CD4-positive, alpha-beta T cell (primary cell): ENCODE measurements at places on chromosomes 4 and X.

GRCh38 chrX:109840585-109840984 is 107.5 kb upstream of the ACSL4 start:
- DNase-seq, result peak; percentile 33

DNA sequence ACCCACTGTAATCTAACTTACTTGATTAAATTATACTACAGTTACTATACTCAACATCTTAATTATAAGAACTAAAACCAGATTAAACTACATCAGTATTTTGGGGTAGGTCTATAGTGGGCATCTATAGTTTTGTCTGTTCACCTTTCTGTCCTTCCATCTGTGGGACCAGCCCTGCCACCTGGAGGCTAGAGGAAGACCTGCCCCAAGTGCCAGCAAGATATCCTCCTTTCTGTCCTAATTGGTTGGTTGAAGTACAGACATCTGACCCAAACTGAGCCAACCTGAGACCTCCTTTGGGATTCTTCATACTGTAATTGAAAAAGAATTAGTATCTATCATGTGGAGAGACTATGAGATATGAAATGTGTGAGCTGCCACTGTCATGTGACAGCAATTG is 172.2 kb upstream of the TLL1 start:
- DNase-seq, result no peak

GRCh38 chr4:158998624-158999023 is 104.3 kb upstream of the RAPGEF2 start:
- DNase-seq, result no peak

DNA sequence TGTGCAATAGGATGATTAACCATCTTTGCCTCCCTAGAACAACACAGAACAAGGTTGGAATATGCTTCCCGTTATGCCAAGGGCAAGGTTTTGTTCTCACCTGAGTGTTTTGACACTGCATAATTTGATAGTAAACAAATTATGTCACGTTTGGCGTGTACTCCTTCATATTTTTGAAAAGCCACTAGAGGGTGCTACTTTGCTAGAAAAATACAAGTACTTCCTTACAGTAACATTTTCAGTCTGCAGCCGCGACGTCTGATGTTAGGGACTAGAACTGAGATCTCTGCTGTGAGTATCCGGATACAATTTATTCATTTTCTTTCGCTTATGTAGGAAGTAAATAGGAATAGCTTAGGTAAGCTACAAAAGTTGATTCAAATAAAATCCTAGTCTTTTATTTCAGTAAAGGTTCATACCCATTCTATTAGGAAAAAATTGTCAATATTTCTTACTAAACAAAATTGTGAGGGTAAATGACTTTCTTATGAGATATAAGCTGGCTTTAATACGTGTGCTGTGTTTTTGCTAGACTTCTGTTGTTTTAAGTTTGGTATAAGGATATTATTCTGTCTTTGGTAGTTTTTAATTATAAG is 181.1 kb upstream of the WDFY3 start:
- DNase-seq, result no peak

DNA sequence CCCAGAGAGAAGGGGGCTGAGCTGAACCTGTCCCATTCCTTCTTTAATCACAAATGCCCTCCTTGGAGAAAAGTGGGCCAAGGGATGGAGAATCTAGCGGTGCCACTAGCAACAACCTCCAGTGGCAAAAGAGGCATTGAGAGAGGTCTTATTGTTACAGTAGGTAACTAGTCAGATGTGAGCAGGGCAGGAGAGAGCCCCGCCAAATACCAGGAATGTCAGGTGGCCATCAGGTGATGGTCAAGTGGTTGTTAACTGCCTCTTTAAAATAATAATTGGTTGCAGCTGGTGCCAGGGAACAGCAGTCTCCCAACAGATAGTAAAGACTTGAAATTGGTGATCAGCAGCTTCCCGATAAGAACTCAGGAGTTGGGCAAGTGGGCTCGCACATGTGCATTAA is 116.1 kb downstream of the EVC2 start:
- no peak for DNase-seq

- DNase-seq, result no peak
These were observed 1.7 kb downstream of the PPP2R2C start for GRCh38 chr4:6470502-6471306.

DNA sequence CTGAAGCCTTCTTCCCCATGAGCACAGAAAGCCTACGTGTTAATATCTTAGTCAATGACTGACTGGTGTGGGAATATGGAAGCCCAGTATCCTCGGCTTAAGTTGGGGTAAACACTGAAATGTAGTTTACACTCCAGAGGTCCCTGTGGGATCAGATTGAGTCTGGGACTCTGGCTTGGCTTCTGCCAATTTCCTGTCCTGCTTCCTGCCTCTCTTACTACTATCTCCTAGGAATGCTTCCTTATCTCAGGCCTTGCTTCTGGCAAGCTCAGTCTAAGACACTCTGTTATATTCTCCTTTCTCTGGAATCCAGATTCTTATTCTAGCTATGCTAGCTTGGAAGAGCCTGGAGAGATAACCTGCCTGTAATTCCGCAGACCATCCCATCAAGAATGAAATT is 174.0 kb upstream of the LDB2 start:
- no peak for DNase-seq

DNA sequence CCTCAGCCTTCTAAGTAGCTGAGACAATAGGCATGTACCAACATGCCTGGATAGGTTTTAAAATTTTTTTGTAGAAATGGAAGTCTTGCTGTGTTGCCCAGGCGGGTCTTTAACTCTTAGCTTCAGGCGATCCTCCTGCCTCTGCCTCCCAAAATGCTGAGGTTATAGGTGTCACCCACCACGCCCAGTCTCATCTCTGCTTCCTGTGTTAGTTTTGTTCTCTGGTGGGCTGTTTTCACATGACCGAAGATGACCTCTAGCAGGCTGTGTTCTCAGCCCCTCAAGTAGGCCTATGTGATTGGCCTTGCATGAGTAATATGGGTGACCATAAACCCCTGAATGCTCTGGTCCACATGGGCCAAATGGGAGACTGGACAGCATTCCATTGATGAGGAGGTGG is 56.8 kb upstream of the MSANTD1 start:
- DNase-seq, result no peak

DNA sequence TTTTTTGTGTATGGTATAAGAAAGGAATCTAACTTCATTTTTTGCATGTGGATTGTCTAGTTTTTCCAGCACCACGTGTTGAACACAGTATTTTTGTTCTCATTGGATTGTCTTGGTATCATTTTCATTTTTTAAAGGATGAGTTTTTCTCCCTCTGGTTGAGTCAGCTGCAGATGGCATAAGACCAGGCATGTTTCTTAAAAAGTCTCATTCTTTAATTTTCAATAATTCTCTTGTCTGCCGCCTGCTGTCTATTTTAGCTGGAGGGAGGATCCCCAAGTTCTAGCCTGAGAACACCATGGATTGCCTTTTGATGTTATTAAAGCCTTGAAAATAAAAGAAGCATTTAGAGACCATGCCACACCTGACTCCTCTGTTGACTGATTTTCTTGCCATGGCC is 263.8 kb downstream of the ARHGAP24 start:
- DNase-seq, result no peak

DNA sequence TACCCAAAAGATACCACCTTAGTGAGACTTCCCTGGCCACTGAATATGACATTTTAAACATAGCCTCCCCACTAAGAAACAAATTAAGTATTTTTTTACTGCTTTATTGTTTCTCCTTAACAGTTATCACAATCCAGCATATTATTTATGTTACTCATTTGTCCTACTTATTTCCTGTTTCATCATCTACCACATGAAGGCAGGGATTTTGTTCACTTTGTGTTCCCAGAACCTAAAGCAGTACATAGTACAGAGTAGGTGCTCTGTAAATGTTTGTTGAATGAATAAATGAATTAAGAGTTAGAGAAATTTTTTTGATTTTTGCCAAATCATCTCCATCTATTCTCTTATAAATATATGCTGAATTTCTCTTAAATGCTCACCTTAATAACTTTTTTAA is 318.4 kb upstream of the GIMD1 start:
- no peak for DNase-seq

- no peak for DNase-seq
These were observed 647.0 kb upstream of the AADAT start for GRCh38 chr4:170736710-170737109.

DNA sequence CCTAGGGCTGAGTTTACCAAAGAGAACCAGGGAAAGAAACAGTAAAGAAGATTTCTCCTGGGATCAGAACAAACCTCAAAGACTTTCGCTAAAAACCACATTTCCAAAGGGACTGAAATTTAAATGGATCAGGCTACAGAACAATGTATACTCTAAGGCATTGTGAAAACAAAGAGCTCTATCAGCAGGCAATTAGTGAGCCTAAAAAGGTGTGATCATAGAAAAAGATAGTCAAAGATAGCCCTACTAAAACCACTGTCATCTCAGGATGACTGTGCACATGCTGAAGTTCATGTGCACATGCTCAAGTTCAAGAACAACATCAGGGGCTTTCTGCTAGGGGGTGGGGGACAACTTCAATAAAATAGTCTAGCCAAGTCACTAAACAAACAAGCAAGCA is 12.9 kb upstream of the SMIM10L2A start:
- DNase-seq, result no peak

DNA sequence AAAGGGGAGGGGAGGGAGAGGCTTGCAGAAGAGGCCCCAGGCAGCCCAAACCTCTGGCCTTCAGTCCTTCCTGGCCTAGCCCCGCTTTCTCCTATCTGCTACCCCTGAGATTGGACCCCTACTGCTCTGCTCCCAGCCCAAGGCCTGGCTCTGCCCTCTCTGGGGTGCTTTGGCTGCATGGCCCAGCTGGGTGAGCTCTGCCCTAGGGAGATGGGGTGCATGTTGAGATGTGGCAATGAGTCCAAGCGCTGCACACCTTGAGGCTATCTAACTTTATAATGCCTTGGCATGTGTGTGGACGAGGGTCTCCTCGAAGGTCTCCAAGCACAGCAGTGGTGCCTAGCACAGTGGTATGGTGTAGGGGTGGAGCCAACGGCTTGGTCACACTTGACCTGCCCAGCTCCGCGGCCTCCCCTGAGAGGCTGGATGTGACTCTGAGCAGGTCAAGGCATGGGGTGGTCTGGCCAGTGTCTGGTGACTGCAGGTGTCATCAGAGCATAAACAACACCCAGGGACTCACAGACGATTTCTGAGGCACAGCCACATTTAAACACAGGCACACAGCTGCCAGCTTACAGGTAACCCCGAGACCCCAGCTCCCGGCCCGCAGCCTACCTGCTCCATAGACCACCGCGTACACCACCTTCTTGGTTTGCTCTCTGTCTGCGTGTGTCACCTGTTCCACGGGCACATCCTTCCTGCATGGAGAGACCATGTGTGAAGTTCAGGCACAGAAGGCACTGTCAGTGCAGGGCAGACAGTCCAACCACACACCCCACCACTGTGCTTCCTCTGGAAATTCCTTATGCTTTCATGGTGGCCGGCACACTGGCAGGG is 36.3 kb downstream of the NAT8L start:
- no peak for DNase-seq

- DNase-seq, result no peak
These were observed 28.2 kb upstream of the CEP135 start for GRCh38 chr4:55920571-55920970.

GRCh38 chrX:153547195-153547594 is 29.8 kb downstream of the ATP2B3 start:
- DNase-seq, result no peak

DNA sequence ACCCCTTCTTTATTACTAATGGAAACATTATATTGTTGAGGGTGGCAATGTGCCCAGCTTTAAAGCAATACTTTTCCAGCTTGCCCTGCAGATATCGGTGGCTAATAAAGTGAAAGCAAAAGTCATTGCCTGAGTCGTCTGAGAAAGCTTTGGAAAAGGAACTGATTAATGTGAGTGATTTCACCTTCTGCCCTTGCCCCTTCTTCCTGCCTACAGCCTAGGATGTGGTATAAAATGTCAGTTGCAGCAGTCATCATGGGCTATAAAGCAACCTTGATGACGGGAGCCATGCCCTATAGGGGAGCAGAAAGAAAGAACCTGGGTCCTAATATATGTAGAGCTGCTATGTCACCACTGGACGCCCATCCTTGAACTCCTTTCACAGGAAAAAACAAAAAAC is 132.4 kb upstream of the USP9X start:
- no peak for DNase-seq

DNA sequence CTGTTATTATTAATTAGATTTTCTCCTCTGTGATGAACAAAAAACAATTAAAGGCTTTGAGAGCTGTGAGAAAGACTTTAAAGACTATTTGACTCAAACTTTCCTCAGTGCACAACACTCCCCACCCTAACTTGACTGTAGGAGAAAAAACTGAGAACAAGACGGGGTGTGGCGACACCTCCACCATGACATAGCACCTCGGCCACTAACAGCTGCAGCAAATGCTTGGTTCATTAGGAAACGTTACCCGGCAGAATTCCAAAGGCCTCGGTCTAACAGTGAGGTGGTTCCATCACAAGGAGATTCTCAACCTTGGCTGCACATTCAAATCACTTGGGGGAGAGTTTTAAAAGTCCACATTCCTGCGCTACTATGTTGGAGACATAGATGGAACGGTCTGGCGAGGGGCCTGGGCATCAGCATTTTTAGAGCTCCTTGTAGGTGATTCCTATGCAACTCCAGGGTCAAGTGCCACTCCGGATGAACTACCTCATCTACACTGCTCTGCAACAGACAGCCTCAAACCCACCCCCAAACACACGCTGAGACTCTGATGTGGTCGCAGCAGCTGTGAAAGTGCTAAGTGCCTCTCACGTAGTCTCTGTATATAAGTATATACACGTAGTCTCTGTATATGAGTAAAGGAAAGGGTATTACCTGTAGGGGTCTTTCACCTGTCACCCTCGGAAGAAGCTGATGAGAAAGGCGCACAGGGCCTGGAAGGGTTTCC is 1.0 kb downstream of the FGFBP2 start:
- DNase-seq, result no peak

GRCh38 chr4:182897601-182898478 is 19.3 kb downstream of the DCTD start:
- no peak for DNase-seq

GRCh38 chr4:157558016-157558415 is 337.5 kb downstream of the GRIA2 start:
- DNase-seq, result no peak

- no peak for DNase-seq
These were observed 194.9 kb upstream of the RPS6KA3 start for GRCh38 chrX:20461576-20461975.

DNA sequence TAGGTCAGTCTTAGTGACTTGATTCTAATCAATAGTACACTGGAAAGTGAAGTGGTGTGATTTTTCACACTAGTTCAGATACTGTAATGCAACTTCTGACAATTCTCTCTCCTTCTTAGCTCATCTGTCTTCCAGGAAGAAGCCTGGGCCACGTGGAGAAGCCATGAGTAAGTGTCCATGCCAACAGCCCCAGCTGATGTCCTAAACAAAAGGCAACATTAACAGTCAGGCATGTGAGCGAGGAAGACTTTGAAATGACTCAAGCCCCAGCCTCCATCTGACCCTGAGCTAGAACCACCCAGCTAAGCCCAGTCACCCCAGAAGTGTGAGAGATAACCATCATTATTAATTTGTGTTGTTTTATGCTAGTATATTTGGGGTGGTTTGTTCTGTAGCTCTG is 115.7 kb upstream of the MAGEB16 start:
- DNase-seq, result no peak

DNA sequence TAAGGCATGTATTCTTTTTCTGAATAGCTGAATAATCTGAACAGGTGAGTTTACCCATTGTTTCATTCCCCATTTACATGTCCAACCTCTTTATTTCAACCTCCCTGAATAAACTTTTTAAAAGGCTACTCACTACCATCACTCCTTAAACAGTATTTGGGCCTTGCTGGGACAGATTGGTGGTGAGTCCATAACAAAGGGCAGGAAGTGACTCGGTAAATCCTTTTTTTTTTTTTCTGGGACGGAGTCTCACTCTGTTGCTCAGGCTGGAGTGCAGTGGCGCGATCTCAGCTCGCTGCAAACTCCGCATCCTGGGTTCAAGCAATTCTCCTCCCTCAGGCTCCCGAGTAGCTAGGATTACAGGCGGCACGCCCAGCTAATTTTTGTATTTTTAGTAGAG is 23.4 kb upstream of the SEC24B start:
- no peak for DNase-seq
